Stimulated activated CD4-positive, alpha-beta T cell treated with anti-CD3 and anti-CD28 coated beads, Interleukin-1b, Interleukin-23, amount 100 ng/mL, for 4 hours (primary cell): ENCODE measurements at places on chromosomes 2 and 18.

GRCh38 chr2:13813236-13813635 lies 819.3 kb upstream of the LRATD1 start:
- no peak for DNase-seq

- no peak for DNase-seq
Observed at GRCh38 chr18:69974365-69974764, 26.7 kb upstream of the CD226 start.

- no peak for DNase-seq
Observed at GRCh38 chr2:16103614-16104314, 163.4 kb downstream of the MYCN start.

DNA sequence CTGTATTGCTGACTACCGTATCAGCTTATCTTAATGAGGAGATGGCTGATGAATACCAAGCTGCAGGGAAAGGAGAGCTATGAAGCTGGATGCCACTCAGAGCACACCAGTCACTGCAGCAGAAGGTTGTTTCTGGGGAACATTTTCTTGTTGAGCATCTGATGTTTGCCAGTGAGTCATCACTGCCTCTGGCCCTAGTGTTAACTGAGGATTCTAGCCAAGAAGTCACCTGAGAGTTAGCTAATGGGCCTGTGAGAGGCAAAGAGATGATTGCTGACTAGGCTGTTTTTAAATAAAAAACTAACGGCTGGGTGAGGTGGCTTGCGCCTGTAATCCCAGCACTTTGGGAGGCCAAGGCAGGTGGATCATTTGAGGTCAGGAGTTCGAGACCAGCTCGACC lies 37.9 kb downstream of the CCDC150 start:
- DNase-seq = no peak

DNA sequence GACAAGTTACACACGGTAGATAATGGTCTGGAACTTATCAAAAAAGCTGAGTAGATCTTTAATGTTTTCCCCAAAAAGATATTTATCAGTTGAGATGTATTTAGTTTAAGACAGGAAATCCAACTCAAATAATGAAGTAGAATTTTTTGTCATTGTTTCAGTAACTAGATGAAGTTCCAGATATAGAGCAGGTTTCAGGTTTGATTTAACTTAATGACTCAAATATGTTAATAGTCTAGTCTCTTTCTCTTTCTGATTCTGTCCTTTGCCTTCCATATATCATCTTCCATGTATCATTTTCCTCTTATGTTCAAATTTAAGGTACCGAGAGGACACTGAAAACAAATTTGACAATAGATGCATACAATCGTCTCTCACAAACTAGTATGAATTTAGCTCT lies 23.6 kb upstream of the DOCK10 start:
- DNase-seq = no peak

DNA sequence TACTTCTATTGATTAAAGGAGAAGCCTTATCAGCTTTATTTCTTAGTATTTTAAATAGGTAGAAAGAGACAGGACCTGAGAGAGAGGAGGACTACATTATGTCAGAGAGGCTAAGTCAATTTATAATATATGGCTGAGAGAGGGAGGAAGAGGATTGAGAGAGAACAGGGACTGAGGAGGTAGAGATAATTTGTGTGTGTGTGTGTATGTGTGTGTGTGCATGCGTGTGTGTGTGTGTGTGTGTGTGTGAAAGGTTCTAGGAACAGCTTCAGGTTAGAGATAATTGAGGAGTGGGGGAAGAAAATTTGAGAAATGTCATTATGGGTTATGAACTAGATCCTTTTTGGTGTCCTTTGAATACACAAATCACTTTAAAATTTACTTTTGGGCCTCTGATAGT lies 15.2 kb downstream of the DOK1 start:
- no peak for DNase-seq

- DNase-seq = no peak
Observed at GRCh38 chr2:95310651-95311050, 13.5 kb downstream of the KCNIP3 start.
